ENCODE measurements at places on chromosomes 7 and 10. TPM values are rescaled to one million over a fixed set of nuclear protein-coding genes. Genes with fewer than 3 reads are reported as not detected.

PTN gene
- 83.0 TPM for total RNA-seq

LIPN gene
- total RNA-seq = not detected

SP8 gene
- total RNA-seq = not detected

ZSWIM8 gene
- total RNA-seq = 164 TPM

SPACDR gene
- total RNA-seq = not detected

ELOVL3 gene
- total RNA-seq = not detected

ABCA13 gene
- 1.1 TPM for total RNA-seq

ELMO1 gene
- total RNA-seq = not detected

SLC26A3 gene
- not detected for total RNA-seq

ANKRD61 gene
- not detected for total RNA-seq

MRPS16 gene
- 63.5 TPM for total RNA-seq

FKBP6 gene
- total RNA-seq = not detected

DNA sequence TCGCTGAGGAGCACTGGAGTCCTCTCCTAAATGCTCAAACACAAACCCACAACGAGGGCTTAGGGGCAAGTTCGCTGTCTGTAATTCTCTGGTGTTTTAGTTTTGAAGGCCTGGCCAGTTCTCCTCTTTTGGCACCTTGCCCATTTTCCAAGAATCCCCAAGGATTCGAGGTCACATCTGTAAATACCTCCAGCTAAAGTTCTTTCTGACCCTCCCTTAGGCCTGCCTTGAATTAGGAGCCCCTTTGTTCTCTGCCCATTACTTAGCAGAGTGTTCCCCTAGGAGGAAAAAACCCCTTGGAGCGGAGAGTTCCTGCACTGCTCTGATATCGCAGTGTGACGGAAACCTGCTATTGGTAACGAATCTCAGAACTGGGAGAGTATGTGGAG, 743 bp upstream of the PYROXD2 start:
- no peak for DNase-seq

- no peak for DNase-seq
Observed at GRCh38 chr7:22672846-22673680, 53.9 kb upstream of the IL6 start.

DNA sequence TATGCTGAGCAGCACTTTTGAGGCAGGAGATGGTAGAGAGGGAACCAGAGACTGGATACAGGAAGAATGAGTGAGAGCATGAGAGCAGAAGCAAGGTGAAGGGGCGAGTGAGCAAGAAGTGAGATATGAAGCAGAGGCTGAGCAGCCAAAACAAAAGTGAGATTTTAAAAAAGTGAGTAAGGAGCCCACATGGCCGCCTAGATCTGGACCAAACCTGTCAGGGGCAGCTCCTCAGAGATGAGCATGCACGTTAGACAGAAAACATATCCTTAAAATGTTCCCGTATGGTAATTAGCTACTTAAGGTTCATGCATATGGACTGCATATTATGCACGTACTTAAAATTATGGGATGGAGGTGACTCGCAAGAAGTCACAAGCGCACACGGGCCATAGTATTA, 22.5 kb downstream of the TMEM176A start:
- DNase-seq = no peak

- no peak for DNase-seq
Observed at GRCh38 chr7:94188350-94188749, 184.2 kb upstream of the BET1 start.

- no peak for DNase-seq
Observed at GRCh38 chr10:5694573-5694972, 9.9 kb downstream of the TASOR2 start.

- DNase-seq = no peak
Observed at GRCh38 chr10:21503542-21503941, 21.9 kb downstream of the SKIDA1 start.

GRCh38 chr10:74855027-74855426, 28.6 kb downstream of the KAT6B start:
- DNase-seq = no peak

- DNase-seq = no peak
Observed at GRCh38 chr7:138712652-138713051, 11.5 kb upstream of the SVOPL start.

DNA sequence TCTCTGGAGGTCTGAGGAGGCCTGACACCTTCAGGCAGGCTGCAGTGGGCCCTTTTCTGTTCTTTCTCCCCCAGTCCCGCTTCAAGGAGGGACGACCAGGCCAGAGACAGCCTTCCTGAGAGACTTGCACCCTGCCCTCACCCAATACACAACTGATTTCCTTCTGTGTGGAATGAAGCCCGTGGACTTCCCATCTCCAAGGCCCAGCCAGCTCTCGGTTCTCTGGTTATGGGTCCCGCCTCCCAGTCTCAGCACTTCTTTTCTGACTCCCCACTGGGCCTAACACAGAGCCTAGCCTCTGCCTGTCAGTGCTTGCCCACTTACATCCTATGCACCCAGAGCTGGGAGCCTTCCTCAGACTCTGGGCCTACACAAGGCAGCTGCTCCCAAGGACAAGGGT, 24.1 kb upstream of the ADCYAP1R1 start:
- DNase-seq = no peak

DNA sequence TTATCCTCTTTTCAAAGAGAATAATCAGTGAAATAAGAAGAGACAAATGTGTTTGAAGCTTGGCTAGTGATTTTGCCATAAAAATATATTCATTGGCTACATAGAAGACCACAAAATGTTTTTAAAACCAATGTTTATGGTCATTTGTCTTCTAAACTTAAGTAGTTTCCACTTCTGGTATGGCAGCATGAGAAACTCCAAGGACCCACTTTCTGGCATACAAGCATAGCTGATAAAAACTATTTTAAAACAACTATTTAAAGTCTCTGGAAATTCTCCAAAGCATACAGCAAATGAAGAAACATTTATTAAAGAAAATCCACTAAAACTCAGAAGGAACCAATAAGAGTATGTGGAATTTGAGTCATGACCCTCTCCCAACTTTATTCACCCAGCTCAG, 89.2 kb upstream of the TOMM7 start:
- no peak for DNase-seq

DNA sequence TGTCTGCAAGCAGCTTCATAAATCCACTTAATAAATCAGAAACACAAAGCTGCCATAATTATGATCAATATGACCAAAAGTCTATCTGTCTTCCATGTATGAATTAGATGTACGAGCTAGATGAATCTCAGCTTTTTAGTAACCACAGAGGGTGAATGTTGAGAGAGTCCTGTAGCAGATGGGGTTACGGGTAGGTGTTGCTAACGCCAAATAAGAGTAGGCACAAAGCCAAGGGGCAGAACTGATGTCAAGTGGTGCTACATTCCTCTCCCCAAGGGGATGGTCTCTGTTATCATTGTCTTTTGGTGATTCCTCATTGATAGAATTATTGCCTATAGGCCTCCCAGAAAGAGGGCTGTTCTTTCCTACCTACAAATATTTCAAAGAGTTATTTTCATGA, 257.8 kb downstream of the PCLO start:
- DNase-seq = no peak

GRCh38 chr7:67771846-67772605, 775.4 kb downstream of the TYW1 start:
- DNase-seq = no peak

DNA sequence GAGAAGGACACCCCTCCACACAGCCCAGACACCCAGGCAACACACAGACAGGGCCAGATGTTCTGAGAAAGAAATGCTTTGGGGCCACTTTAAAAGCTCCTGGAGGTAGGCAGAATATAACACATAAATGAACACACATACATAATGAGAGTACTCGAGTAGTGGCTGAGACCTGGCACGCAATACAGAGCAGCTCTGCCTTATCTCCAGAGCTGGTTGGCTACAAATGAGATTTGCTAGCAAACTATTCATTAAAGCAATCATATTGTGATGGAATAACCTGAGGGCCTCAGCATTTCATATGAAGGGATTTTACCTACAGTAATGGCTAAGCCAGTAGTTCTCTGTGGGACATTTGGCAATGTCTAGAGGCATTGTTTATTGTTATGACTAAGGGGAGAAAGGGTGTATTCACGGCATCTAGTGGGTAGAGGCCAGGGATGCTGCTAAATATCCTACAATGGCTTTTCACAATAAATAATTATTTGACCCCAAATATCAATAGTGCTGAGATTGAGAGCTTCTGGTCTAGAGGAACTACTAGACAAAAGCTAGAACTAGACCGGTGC, 5.5 kb upstream of the IMPDH1 start:
- DNase-seq = no peak

- no peak for DNase-seq
Observed at GRCh38 chr7:27146491-27147198, 929 bp downstream of the HOXA6 start.

DNA sequence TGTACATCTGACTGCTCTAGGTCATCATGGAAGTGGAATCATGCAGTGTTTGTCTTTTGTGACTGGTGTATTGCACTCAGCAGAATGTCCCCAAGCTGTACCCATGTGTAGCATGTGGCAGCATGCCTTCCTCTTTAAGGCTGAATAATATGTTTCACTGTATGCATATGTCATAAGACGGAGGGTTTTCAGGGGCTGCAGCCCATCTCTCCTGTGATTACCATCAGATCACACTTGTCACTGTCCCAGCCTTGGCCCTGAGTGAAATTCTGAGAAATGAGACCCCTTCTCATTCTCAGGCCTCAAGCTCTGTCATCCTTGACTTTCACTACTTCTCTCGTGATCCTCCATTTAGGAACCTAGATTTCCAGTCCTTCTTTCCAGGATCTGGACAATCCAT, 50.0 kb downstream of the CPXM2 start:
- DNase-seq = peak; percentile 54

GRCh38 chr7:139033346-139034114, 2.3 kb downstream of the ZC3HAV1L start:
- no peak for DNase-seq

- DNase-seq = no peak
Observed at GRCh38 chr10:35971397-35971796, 329.3 kb upstream of the FZD8 start.

GRCh38 chr10:72109636-72110157, 21.3 kb upstream of the SPOCK2 start:
- DNase-seq = no peak

DNA sequence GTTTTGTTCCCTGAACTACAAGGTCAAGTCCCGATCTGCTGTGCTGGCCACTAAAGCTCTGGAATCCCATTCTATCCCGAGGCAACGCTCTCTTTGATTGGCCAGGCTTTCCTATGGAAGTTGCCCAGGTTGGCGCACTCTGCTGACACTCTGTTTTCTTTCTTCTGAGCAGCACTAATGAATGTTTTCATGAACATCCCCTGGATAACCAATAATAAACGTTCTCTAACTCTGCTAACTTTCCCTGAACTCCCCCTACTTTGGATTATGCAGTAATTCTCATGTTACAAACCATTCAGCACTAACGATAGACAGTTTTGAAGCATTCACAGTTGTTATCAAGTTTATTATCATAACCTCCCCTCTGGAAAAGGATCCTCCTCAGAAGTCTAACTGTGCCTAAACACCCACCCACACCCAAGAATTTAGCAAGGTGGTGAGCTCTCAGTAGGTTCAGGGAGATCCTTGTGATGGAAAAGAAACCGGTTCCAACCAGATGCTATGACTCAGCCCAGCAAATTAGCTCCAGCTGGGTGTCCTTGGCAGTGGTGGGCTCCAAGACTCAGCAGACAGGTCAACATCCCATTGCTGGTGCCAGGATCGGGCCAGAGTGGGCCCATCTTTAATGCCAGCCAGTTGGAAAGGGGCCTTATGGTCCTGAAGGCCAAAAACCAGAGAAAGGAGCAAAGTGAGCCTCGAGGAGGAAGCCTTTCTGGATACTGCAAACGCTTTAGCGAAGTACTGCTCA, 68.4 kb downstream of the CREB3L2 start:
- DNase-seq = no peak

DNA sequence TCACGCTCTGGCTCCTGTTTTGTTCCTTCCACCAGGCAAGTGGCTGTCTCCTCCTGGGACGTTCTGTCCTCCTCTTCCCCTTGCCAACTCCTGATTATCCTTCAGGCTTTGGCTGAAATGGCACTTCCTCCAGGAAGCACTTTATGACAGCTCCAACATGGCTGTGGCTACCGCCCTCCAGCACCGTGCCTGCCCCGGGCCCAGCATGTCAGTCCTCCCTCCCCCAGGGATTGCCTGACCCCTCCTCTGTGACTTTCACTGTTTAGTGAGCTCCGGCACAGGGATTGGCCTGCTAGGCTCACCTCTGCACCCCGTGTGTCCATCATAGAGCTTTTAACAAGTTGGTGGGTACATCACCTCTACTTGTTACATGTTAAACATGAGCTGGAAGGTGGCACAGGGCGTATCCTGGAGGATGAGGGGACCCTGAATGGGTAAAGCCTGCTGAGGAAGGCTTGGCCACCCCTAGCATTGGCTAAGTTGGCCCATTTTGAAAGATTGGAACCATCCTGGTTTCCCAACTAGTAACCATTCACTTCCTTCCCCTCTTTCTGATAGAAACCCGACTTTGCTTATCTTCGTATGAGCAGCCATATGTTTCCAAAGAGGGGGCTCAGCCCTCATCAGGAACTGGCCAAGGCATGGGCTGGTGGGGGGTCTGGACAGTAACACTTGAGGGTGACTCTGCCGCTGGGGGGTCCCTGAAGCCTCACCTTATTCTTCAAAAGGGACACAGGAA, 10.5 kb upstream of the ADAMTS14 start:
- DNase-seq = no peak

DNA sequence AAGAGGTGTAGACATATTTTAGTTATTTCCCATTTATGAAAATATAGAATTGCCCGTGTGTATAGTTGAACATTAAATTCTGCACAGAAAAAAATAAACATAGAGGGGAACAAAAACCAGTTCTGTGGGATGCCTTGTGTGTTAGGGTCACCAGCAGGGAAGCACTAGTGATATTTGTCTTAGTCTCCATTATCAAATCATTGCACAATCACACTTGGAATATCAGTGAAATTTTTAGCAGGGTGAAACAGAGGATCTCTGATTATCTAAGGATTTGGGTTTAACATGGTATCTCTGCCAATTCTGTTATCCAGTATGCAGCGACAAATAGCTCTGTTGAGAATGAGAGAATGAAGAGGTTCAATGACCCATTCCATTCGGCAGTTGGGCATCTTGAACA, 496.0 kb upstream of the POM121L12 start:
- no peak for DNase-seq

GRCh38 chr10:51257511-51258248, 183.4 kb downstream of the PRKG1 start:
- no peak for DNase-seq

DNA sequence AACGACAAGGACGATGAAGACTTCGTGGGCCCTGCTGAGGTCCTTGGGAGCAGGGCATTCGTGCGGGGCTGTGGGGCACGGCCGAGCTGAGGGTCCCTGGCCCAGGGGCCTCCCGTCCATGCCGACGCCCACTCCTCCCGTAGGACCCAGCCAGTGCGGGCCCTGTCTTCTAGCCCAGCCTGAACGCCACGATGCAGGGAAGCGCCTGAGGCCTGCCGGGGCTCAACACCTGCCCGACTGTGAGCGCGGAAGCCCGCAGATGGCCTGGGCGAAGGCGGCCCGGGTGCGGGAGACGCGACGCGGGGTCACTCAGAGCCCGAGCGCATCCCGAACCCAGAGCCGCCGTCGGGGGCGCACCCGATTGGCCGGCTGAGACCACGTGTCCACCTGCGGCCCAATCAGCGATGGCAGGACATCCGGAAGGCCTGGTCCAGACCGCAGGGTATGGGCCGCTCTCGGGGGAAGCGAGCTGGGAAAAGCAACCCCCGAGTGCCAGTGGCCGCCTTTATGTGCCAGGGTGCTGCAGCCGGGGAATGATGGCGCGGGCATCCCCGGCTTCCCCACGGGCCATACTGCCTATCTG, 151.0 kb downstream of the NRF1 start:
- no peak for DNase-seq

- no peak for DNase-seq
Observed at GRCh38 chr7:98548971-98549370, 68.1 kb upstream of the NPTX2 start.

GRCh38 chr7:1592299-1592871, 22.6 kb upstream of the PSMG3 start:
- no peak for DNase-seq

GRCh38 chr7:36545291-36545690, 155.6 kb downstream of the ANLN start:
- DNase-seq = peak; percentile 17

Measured in osteocyte (in vitro differentiated cells).